Thoracic aorta (tissue), 2 donors: ENCODE measurements at places on chromosomes 5 and 9. TPM values are rescaled to one million over a fixed set of nuclear protein-coding genes. Genes with fewer than 3 reads are reported as not detected.

GRCh38 chr5:40634154-40634553, 45.6 kb upstream of the PTGER4 start:
- DNase-seq, result no peak

DNA sequence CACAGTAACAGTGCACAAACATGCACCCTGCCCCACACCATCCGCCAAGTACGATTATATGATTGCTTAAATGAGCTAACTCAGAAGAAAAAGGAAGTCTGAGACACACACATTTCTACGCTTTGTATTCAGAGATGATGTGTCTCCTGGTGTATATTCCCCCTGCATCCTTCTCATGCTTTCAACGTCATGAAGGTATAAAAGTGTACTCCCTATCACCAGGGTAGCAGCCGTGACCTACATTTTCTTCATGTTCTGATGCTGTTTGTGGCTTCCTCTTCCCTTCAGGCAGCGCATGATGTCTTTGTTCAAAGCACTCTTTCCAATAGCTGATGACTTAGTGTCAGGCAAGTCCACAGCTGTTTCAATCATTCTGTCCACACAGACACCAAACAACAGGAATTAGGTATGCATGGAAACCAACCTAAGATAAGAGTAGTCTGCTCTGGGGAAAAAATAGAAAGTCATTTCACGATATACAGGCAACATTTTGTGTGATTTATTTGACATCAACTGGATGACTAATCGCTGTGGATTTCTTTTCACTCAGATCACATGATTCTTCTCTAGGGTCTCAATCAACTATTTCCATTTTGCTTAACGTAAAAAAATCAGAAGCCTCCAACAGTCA, 269.4 kb upstream of the PTGER4 start:
- DNase-seq, result no peak

DNA sequence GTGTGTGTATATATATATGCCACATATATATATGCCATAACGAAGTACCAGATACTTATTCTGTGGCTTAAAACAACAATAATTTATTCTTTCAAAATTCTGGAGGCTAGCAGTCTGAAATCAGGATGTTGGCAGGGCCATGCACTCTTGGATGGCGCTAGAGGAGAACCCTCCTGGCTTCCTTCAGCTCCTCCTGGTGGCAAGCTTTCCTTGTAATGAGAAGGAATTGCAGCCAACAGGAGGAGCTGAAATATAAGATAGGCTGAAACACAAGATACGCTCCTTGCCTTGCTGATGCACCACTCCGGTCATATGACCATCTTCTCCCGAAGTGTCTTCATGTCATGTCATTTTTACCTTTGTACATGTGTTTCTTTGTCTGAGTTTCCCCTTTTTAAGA, 368.1 kb upstream of the CTNND2 start:
- no peak for DNase-seq

DNA sequence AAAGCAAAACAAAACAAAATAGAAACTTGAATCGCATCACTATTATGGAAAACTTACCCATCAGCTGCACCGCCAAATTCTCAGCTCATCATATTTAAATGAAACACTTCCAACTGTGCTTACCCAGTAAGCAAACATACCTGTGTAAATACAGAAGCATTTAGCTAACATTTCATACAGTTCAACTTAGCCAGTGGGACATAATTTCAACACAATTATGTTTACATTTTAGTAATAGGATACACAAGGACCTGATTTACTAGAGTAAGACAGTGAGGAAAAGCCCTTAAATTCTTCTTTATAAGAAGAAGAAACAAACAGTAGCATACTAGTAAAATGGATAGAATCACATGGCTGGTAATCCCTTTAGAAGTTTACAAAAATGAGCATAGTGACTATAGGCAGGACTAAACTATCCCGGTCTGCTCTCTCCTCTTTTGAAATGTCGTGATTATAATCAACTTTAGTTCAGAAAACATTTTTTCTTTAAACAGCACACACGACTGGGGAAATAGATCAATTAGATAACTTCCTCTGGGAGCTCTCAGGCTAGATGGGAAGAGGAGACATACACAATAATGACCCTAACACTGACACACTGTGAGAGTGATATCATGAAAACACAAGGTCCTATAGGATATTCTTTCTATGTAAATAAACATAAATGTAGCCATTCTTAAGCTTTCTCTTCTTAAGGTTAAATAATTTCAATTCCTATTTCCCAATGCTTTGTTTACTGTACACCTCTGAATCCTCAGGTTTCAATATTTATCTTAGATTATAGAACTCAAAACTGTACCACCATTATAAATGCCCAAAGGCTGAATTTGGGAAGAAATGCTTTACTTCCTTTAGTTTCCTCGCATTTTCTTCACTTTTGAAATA, 15.9 kb upstream of the CDC20B start:
- DNase-seq, result no peak

SLCO6A1 gene
- total RNA-seq, result not detected

- no peak for DNase-seq
Observed at GRCh38 chr5:8561224-8561840, 692.4 kb downstream of the MTRR start.
